ENCODE measurements at places on chromosomes 7 and 10. TPM values are rescaled to one million over a fixed set of nuclear protein-coding genes. Genes with fewer than 3 reads are reported as not detected.

GRCh38 chr10:23493711-23494110, 54.8 kb downstream of the OTUD1 start:
- DNase-seq: no peak

DNA sequence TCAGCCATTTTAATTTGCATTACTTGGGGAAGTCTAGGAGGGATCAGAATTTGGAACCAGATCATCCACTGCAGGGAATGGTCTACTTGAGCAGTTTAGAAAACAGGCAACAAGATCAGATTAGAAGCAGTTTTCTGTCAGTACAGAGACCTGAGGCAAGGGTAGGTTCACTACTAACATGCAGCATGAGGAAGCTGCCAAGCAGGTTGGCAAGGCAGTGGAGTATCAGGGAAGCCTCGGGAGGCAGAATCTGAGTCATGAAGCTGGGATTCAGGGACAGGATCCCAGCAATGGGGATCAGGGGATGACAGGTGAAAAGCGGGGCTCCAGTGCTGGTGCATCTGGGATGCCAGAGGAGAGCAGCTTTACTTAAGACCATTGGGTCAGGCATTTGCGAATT, 28.1 kb downstream of the ENO4 start:
- DNase-seq: no peak

- no peak for DNase-seq
Observed at GRCh38 chr7:86904949-86905834, 154.3 kb downstream of the ELAPOR2 start.

The VPS37D gene
- total RNA-seq: 2.1 TPM

- DNase-seq: peak; percentile 57
Observed at GRCh38 chr7:74453322-74454011, at the start of gene GTF2IRD1. Gene GTF2IRD1, plus strand, starts transcription at chr7:74453906. Its CDS starts 54,175 bp downstream, at chr7:74508081.

The MRLN gene
- not detected for total RNA-seq

The LUC7L2 gene
- 67.2 TPM for total RNA-seq

The HOXA2 gene
- 0.31 TPM for total RNA-seq

GRCh38 chr10:91683975-91684374, 51.1 kb upstream of the PPP1R3C start:
- DNase-seq: peak; percentile 99

GRCh38 chr7:48182718-48183369, 11.6 kb downstream of the ABCA13 start:
- no peak for DNase-seq

- no peak for DNase-seq
Observed at GRCh38 chr7:66267249-66267648, 62.1 kb downstream of the TPST1 start.

GRCh38 chr10:78304091-78305045, 270.7 kb downstream of the RPS24 start:
- no peak for DNase-seq

GRCh38 chr7:64888561-64888900, 14.5 kb upstream of the ZNF273 start:
- no peak for DNase-seq

DNA sequence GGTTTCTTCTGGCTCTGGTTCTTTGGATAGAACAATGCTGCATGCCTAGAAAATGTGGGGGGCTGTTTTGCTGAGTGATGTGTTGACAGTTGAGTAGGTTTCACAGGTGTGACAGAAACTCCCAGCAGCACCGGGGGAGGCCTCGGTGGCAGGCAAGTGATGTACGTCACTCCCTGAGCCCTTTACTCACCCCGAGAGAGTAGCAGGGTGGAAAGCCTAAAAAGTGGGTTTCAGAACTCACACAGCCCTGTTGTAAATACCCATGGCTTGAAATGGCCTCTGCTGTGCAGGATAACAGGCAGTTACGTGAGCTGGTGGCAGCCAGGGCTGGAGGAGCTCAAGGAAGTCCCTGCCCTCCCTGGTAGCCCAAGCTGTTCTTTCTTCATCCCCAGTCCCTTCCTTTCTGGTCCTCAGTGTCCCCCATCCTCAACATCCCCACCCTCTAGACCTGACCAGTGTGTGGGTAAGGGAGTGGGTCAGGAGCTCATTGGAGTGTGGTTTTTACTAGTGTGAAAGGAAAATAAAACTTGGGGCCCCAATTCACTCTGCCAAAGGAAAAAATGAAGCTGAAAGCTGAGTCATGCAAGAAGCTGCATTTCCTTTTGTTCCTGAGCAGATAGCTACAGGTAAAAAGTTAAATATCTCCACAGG, 258.1 kb downstream of the STK31 start:
- DNase-seq: peak; percentile 13

DNA sequence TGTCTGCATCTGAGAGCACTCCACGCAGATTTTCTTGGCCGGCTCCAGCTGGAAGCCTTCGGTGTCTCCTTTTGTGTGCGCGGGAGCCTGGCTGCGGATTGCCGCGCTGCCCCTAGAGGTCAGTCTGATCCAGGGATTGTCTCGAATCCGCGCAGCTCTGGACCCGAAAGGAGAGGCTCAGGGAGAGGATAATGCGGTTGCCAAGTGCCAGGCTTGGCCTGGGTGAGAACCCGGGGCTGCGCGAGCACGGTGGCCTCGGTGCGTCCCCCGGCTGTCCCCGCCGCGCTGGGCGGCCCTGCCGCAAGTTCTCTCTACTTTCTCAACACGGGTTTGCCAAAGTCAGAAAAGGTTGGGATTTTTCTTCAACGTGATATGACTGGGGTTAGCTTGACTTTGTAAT, 140.9 kb downstream of the ADCYAP1R1 start:
- peak; percentile 15 for DNase-seq

DNA sequence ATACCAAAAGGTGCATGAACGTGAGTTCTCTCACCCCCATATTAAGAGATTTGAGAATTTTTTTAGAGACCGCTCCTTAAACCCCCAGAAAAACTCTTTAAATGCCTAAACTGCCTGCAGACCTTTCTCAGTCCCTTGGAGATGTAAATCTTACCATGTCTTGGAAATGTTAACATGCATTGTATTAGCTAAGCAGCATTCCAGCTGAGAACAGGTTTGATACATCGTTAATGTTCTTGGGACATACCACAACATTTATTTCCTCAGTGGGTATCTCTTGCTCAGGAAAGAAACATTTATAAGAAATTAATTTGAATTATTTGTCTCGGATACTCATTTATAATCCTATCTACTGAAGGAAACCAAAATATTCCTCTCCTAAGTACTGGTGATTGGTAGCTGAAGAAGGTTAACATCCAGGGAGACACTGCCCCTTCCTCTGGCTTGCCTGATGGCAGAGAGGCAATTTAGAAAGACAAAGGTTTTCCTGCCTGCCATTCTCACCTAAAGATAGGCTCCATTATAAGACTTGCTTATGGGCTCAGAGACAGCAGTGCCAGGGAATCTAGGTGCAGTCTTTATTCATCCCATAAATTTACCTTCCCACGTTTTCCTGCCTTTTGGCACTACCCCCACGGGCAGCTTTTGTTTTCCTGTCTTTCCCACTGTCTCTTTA, 141.2 kb downstream of the COBL start:
- no peak for DNase-seq

DNA sequence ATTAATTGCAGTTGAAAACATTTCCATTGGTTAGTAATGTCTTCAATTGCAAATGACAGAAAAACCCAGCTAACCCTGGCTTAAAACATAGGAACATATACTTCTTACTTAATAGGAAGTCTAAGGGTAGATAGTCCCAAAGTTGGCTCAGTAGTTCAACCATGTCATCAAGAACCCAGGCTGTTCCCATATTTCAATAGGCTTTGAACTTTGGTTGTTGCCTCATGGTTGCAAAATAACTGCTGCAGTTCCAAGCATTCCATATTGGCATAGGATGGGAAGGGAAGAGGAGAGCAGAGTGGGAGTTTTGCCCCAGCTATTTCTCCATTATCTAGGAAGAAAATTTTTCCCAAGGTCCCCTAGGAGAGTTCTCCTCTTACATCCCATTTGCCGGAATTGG, 81.4 kb upstream of the EEPD1 start:
- no peak for DNase-seq

GRCh38 chr10:92697663-92698511, 8.1 kb downstream of the HHEX start:
- DNase-seq: no peak

DNA sequence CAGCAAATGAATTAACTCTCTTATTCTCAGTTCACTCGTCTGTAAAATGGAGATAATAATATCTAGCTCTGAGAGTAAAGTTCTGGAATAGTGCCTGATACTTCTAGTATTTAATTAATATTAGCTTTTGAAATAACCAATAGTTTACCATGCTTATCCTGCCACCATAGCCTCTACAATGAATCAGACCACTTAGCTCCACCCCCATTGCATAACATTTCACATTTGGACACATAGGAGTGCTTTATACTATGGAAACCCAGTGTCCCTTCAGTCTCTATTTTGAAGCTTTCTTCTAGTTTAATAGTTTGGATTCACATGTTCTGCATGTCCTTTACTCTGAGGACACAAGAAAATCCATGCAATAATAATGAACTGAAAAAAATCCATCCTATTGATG, 427.3 kb upstream of the C7orf33 start:
- no peak for DNase-seq

- DNase-seq: no peak
Observed at GRCh38 chr10:80487791-80488538, 33.9 kb downstream of the TSPAN14 start.

The SFXN3 gene
- 38.8 TPM for total RNA-seq

DNA sequence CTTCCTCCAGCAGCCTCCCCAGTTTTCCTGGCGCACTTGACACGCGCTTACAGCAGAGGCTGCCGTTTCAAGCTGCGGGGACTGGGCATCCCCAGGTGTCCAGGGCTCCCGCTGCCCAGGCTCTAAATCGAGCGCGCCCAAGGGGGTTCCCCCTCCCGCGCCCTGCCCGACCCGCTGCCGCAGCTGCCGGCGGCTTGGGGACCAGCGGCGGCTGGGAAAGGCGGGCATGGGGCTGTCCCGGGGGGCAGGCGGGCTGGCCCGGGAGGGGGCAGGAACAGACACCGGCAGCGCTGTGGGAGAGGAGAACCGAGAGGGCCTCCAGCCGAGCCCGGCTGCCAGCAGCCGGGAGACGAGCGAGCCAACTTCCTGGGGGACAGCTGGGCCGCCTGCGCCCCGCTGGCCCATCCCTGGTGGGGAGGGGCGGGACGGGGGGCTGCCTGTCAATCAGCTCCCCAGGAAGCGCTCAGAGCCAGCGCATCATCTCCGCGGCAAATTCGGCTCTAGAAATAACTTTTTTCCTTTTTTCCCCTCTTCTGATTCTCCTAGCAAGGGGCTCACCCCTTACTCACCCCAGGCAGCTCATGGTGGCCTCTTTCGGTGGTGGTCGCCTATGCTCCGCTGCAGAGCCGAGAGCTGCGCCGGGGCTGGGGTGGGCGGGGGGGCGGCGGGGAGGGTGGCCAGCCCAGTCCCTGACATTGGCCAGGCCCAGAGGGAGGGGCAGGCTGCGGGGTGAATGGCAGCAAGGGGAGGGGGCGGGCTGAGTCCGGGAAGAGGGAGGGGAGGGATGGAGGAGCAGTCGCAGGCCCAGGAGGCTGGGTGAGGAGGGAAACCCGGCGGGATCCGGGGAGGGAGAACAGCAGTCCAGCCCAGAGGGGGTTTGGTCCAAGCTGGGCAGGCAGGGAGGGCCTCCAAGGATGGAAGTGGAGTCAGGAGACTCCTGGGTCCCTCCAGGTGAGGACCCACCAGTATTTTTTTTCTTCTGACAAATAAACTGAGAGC, 14.7 kb downstream of the GRID2IP start:
- no peak for DNase-seq

DNA sequence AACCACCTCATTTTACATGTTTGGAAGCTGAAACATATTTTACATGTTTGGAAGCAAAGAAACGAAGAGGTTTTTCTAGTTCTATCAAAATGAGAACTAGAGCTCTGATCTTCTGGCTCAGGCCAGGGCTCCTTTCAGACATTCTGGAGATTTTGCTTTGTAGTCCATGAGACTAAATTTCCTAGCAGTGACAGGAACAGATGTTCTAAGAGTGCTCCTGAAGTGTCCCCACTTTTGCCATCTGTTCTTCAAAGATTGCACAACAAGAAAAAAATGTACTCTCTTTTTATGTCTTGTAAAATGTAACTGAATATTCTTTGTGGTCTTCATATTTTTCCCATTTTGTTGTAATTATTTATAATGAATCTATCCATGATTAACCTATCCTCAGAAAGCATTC, 196.4 kb upstream of the PCLO start:
- no peak for DNase-seq

DNA sequence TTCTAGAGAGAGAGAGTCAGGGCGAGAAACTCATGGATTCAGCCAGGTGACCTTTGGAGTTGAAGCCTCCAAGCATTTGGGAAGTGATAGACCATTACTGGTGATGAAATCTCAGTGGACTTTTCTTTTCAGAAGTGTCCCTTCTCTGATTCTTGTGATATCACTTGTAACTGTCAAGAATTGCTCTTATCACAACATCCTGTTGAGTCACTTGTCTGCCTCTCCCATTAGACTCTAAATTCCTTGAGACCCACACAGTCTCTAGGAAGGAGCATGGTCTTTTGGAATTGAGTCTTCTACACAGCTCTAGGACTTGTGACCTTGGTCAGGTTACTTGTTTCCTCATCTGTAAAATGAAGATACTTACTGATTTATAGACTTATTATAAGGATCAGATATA, 81.0 kb downstream of the CFAP58 start:
- DNase-seq: no peak

The CACNB2 gene
- not detected for total RNA-seq

DNA sequence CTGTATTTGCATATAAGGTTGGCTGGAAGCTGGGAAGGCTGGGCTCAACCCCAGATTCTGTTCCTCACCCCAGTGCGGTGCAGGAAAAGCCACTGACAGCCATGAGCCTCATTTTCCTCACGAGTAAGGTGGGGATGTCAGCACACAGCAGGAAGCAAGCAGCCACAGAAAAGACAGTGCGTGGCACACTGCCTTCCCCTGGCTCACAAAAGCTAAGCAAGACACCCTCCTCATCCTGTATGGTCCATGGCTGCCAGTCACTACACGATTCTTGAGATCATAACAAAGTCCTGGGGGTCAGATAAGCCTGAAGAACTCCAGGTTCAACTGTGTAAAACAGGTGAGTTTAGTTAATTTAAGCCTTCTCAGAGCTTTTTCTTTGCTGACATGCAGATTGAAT, 28.9 kb upstream of the DDC start:
- no peak for DNase-seq

DNA sequence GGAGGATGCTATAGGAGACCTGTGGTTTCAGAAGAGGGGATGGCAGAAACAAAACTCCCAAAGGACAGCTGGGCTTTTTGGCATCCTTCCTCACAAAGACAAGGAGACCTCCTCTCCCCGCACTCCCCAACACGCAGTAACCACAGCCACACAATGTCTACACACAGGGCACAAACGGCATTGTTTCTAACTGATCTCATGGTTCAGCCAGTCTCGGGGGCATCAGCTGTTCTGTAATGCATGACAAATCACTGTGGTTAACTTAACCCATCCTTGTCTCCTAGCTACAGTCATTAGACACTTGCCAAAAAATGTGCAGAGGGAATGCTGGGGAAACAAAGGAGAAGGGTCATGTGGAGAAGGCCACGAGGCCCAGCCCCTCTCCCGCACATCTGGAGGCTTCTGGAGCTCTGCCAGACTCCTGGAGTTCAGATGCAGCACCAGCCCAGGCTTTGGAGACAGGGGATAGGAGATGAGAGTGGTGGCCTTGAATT, 7.6 kb upstream of the ADAMTS14 start:
- DNase-seq: peak; percentile 98

- DNase-seq: peak; percentile 22
Observed at GRCh38 chr10:120115959-120116358, 223.4 kb downstream of the SEC23IP start.

- no peak for DNase-seq
Observed at GRCh38 chr10:132848951-132849545, 63.1 kb upstream of the NKX6-2 start.

Data from foreskin keratinocyte (primary cell).